Suppressor macrophage (primary cell): ENCODE measurements at places on chromosomes 1 and 21.

GRCh38 chr1:27662261-27662660 lies 9.7 kb downstream of the IFI6 start:
- no peak for DNase-seq

DNA sequence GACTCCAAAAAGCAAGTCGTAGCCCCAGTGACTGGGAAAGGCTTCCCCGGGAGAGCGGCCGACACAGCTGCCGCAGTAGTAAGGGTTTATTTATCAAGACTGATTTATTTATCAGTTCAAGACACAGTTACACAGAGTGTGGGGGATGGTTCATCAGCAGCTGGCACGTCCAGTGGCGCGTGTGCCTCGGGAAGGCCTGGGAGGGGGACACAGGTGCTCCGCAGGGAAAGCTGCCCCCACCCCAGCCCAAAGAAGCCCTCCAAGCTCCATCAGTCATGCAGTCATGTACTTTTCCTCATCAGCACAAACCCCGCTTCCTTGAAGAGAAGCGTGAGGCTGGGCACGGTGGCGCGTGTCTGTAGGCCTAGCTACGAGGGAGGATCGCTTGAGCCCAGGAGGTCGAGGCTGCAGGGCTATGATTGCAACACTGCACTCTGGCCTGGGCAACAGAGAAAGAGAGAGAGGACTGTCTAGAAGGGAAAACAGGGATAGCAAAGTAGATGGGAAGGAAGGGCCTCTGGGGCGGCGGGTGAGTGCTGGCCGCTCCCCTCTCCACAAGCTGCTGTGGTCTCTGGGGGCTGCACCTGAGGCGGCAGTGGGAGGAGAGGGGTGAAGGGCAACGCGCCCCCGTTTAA lies 53.2 kb downstream of the PRKCZ start:
- DNase-seq, result no peak

DNA sequence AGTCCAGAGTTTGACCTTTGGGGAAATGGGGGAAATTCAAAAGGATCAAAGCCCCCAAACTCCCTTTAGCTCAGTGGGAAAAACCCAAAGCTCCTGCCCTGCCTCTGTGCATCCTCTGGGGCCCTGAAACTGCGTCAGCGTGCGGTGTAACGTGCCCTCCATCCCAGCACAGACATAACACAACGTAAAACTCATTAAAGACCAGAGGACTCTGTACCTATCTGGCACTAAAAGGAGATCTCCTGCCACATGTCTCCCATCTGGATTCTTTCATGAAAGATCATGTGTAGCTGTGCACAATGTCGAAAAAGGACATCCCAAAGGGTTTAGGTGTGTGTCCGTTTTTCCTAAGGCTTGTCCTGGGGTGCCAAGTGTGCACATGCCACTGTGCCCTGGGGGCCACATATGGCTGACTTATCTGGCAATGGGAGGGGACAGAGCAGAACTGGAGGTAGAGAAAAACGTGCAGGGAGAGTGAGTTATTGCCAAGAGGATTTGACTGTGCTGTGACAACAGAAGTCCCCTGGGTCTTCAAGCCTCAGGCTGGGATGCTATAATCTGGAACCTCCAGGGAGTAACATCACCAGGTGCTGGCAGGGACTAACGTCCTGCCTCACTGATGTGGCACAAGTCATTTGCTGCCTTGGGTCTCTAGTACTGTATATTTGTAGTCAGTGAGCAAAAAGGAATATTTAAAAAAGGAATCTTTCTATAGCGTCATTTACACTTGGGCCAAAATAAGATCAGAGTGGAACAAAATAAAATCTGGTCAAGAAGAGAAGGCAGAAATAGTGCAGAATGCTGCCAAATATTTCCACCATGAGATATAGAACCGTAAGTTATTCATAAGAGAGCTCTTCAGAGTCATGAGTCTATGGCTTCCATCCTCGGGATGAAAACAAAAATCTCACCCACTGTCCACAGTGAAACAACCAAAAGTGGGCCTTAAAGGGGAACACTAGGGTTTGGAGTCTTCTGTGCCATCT lies 52.3 kb downstream of the ITPKB start:
- no peak for DNase-seq

DNA sequence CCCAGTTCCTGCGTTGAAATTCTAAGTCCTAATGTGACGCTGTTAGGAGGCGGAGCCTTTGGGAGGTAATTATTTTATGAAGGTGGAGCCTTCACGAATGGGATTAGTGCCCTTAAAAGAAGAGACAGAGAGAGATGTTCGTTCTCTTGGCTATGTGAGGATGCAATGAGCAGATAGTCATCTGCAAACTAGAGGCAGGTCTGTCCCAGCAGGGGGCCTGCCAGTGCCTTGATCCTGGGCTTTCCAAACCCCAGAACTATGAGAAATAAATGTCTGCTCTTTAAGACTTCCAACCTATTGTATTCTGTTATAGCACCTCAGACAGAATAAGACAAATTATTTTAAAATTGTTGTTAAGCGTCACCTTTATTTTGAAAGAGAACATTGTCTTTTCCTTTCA lies 123.1 kb upstream of the KCNJ6 start:
- DNase-seq, result no peak
